HT1080 (cell line): ENCODE measurements at places on chromosomes 12 and 14. TPM values are rescaled to one million over a fixed set of nuclear protein-coding genes. Genes with fewer than 3 reads are reported as not detected.
A peak's percentile ranks its signal among the peaks of the same experiment; 100 is the strongest.

Gene LRFN5
- total RNA-seq: 0.37 TPM in 1 of 2 replicates, not detected in the other

Gene ABCD2
- 0.03 and 0.05 TPM in 2 replicates for total RNA-seq

Gene DNAI7
- not detected in 2 replicates for total RNA-seq

Gene CFAP73
- not detected in 2 replicates for total RNA-seq

Gene MMP19
- 0.37 and 0.58 TPM in 2 replicates for total RNA-seq

Gene CISTR
- total RNA-seq: not detected in 2 replicates

DNA sequence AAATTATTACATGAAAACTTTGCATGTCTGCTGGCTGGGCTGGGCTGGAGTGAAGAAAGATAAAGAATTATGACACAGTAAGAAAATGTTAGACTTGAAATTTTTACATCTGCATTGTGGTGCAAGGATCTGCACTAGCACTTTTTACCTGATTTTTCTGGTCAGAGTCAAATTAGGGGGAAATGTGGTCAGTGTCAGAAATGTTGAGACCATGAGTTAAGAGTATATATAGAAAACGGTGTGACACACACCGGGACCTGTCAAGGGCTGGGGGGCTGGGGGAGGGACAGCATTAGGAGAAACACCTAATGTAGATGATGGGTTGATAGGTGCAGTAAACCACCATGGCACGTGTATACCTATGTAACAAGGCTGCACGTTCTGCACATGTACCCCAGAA, 90.3 kb downstream of the IGF1 start:
- no peak for DNase-seq

DNA sequence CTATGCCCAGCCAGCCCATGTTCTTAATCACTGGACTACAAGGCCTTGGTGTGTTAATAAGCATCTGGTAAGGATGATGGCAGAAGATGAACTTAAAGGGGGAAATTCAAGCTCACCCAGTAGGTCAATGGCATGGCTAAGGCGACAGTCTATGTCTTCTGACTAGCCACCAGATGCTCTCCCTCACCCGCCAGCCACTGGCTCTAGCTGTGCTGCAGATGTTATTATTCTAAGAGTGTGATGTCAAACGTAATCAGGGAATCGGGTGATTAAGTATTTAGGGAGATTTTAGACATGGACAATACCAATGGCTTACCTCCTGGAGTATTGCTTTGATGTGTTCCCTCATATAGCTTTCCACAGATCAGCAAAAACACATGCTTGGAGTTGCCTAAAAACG, 39.2 kb upstream of the MAX start:
- DNase-seq: no peak

DNA sequence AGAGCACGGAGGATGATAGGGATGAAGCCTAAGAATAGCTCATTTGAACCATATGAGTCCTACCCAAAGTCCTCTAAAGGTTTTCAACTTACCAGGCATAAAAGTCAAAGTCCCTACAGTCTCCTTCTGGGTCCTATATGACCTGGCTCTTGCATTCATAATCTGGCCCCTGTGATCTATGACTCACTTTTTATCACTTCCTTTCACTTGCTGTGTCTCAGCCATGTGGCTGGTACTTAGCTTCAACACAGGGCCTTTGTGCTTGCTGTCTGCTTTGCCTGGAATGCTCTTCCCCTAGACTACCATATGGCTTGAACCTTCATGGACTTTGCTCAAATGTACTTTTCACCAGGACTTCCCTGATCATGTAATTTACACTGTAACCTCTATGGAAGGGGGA, 137.6 kb upstream of the TMTC1 start:
- peak; percentile 84 for DNase-seq

DNA sequence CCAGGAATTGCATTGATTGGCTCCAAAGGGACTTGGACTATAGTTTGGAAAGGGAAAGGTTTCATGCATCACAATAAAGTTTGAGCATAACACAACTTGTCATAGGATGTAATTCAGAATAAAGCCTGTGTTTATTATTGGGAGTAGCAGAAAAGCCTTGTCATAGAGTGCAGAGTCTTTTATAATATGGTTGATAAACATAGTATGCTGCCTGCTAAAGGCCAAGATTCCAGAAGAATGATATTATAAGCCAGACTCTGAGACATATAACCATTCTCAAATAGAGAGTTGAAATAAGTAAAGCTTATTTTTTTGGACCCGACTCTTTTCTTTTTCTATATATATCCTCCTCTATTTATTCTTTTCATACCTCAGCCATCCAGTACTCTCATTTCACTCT, 207.3 kb downstream of the LRIG3 start:
- no peak for DNase-seq

DNA sequence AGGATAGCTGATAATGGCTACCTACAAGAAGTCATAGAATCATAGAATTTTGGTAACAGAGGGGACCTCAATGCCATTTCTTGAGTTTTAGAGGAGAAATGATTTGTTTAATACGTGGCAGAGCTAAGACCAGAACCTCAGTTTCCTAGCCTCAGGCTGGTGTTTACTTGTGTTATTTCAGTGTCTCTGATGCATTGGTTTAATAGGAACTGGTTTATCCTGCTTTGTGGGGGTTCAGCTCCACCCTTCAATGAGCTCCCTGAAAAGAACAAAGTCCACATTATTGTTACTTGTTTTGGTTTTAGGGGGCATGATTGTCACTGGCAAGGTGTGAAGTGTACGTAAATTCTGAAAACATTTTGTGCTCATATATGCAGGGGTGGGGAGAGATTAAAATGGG, 55.4 kb downstream of the AKAP6 start:
- DNase-seq: no peak
